ENCODE measurements at places on chromosomes 5 and 9.

GRCh38 chr5:96601200-96601599 is 61.0 kb upstream of the CAST start:
- DNase-seq: no peak

DNA sequence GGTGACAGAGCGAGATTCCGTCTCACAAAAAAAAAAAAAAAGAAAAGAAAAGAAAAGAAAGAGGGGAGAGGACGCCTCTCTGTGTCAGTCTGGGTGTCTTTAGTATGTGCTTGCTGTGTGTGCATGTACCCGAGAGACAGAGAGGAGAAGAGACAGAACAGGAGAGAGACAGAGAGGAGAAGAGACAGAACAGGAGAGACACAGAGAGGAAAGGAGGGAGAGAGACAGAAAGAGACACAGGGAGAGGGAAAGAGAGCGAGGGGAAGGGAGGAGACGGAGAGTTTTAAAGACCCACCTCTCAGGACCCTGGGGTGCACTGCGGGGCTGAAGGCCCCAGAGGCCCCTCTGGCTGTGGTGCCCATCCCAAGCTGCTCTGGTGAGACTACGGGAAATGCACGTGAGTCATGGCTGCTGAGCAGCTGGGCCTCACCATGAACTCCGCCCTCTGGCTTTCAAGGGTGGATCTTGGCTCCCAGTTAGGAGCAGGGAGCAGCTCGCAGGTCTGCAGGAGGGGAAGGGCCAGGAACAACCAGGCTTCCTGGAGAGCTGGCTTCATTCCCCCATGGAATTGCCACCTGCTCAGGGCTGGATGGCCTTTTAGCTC is 7.9 kb downstream of the SLC6A3 start:
- DNase-seq: peak; percentile 24

GRCh38 chr9:79334711-79335110 is 237.1 kb upstream of the TLE4 start:
- no peak for DNase-seq

DNA sequence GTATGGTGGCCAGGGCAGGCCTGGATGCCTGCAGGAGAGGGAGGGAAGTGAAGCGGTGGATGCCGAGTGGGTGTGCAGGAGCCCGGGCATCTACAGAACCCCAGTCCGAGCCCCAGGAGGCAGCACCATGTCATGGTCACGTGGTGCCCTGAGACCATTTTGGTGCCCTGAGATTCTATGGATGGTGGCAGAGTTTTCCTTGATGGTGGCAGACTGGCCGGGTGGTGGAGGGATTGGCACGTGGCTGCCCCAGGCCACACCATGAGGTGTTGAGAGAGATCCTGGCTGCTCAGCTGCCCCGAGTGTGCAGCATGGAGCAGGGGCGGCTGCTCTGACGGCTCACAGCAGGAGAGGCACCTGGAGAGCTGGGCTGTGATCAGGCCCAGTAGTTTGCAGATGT is 52.3 kb downstream of the SYK start:
- DNase-seq: no peak

GRCh38 chr5:143775258-143775657 is 36.7 kb upstream of the HMHB1 start:
- DNase-seq: no peak

DNA sequence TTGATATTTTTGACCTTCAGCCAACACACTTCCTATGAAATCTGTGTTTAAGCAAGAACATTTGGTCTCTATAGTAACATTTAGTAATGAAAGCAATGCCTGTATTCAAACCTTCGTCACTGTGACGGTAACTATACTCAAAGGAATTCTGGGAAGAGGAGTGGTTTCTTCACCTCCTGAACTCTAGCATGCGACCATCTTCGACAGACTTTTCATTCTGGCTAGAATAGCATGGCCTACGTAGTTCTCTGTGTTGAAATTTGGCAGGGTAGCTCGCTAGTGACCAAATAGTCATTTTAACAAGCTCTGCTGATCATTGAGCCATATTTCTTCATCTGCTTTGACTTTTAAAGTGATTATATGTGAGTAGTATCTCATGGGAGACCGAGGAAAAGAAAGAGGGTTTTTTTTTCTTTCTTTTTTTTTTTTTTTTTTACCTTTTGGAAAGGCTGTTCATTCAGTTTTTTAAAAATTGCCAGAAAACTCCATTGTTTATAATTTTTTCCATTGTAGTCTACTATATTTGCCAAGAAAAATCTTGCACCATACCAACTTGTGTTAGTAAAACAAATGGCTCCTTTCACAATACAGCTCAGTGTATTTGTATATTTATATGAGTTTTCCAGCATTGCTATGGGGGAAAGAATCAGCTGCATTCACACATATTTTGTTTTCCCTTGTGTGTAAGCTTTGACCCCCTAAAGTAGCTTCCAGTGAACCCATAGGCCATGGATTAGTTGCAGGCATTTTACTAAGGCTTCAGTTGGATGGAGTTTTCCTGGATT is 166.8 kb downstream of the NNT start:
- no peak for DNase-seq

DNA sequence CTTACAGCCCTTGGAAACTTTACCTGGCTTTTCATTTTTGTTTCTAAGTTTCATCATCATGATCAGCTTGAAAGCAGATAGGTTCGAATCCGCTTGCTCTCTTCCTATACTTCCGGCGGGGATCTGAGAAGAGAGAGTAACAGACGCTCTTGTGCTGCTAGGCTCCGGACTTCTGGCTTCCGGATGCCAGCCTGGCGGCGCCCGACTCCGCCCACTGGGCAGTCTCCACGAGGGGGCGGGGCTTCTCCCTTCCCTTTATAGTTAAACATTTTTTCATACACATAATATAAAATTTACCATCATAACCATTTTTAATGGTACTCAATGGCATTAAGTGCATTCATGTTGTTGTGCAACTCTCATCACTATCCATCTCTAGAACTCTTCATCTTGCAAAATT is 49.5 kb upstream of the ELOVL7 start:
- no peak for DNase-seq

DNA sequence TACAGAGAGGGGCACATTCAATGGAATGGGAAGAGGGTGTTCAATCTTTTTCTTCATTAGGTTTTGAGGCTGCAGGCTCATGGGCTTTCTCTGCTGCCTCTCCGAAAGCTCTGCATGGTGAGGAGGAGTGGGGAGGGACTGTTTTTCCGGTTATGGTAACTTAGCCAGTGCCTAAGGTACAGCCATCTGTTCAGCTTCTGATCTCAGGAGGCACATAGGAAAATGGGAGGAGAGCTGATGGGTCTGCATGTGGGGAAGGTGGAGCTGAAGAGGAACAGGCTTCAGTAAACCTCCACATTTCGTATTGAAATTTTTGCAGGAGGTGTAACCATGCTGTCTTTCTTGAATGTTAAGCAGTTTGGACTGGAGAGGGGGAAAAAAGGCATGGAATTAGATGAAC is 1020.4 kb upstream of the WWC1 start:
- DNase-seq: no peak

DNA sequence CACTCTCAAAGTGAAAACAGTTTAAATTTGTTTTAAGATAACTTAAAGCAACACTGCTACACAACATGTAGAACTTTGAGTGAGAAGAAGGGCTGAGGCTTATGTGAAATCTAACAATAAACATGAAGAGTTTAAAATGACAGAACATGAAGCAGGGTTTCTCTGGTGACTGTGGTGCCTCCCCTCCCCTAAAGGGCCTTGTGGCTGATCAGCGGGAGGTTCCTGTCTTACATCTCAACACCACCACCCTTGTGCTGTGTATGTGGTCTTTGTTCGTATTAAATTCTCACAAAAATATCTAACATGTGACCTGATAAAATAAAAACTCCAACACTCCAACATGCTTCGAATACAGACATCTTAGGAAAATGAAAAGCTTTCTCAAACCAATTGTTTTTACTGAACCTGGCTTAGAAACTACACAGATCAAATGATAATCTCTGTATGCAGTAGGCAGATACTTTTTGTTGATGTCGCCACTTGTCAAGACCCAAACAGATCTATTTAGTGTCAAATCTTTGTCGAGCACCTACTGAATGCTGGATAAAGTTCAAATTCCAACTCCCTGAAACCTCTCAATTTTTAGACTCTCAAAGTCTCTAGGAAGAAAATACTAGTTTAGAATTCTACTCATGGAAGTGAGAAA is 9.9 kb upstream of the IQGAP2 start:
- DNase-seq: no peak

DNA sequence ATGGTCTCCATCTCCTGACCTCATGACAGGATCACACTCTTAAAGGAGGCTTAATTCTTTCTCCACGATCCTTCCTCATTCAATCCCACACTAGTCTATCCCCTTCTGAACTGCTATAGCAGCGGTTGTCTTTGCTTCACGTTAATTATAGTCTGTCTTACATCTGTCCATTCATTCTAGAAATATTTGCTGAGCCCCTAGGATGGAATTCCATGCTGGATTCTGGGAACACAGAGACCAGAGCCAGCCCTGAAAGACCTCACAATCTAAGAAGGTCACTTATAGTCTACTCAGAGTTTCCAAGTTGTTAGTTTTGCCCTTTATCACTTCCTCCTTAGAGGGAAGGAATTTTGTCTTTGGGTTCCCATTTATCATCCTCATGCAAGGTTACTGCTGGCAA is 193.5 kb downstream of the GAS1 start:
- DNase-seq: no peak

DNA sequence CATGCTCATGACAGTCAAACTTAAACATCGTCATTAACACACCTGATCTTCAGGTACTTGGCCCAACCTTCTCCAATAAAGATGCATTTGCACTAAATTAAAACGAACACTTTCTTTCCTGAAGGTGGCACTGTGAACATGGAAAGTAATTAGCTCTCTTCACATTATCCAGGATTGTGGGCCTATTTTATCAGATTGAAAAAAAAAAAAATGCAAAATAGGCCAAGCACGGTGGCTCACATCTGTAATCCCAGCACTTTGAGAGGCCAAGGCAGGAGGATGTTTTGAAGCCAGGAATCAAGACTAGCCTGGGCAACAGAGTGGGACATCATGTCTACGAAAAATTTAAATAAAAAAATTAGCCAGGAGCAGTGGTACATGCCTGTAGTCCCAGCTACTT is 14.4 kb upstream of the CDC20B start:
- no peak for DNase-seq

- no peak for DNase-seq
These were observed 12.5 kb downstream of the ARAP3 start for GRCh38 chr5:141669520-141669919.

GRCh38 chr9:21110708-21111576 is 30.7 kb downstream of the IFNW1 start:
- peak; percentile 70 for DNase-seq

- DNase-seq: no peak
These were observed 815 bp upstream of the URM1 start for GRCh38 chr9:128370367-128370751.

- DNase-seq: no peak
These were observed 49.9 kb upstream of the TTC23L start for GRCh38 chr5:34789021-34789531.

- no peak for DNase-seq
These were observed 548.6 kb upstream of the TLE4 start for GRCh38 chr9:79023134-79023580.

GRCh38 chr5:61020415-61020814 is 75.4 kb downstream of the NDUFAF2 start:
- DNase-seq: no peak

GRCh38 chr9:2023532-2023931 is 8.4 kb downstream of the SMARCA2 start:
- DNase-seq: no peak

DNA sequence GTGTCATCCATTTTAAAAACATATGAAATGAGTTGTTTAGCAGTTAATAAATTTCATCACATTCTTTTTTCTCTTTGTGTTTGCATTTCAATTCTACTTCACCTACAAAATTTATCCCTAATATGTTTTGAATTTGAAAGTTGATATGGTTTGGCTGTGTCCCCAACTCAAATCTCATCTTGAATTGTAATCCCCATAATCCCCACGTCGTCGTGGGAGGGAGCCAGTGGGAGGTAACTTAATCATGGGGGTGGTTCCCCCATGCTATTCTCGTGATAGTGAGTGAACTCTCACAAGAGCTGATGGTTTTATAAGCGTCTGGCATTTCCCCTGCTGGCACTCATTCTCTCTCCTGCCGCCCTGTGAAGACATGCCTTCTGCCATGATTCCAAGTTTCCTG is 200.1 kb downstream of the EPB41L4A start:
- no peak for DNase-seq

- no peak for DNase-seq
These were observed 151.6 kb upstream of the MEF2C start for GRCh38 chr5:89034588-89034987.

DNA sequence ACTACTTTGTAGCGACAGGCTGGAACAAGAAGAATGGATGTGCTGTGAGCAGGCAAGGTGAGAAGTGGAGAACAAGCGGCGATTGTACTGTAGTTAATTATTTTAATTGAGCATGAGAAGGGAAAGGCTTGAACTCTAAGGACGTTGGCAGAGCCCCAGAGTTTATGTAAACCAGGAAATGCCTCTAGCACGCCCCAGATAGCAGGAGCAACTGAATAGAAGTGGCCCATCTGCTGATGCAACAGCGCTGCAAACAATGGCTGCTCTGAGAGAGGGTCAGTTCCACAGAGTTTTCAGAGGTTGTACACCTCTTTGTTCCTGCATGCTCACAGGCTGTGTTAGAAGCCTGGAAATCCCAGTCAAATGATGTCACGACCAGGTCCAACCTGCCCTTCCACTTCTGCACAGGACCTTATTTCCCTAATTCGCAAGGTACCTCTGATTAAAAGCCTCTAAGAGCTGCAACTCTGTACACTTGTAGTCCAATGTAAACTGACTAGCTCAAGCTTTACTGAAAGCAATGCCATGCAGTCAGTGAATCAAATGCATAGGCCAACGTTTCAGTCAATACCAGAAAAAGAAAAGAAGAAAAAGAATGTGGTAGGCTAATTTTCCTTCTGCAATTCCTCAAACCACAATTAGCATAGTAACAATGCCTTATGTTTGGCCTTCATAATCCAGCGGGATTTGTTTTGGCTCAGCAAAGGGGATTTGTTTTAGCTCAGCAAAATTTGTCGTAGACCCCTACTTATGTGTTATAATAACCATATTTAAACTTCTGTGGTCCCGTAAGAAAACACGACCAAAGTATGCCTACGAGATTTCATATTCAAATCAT is 119.6 kb upstream of the RETREG1 start:
- no peak for DNase-seq

DNA sequence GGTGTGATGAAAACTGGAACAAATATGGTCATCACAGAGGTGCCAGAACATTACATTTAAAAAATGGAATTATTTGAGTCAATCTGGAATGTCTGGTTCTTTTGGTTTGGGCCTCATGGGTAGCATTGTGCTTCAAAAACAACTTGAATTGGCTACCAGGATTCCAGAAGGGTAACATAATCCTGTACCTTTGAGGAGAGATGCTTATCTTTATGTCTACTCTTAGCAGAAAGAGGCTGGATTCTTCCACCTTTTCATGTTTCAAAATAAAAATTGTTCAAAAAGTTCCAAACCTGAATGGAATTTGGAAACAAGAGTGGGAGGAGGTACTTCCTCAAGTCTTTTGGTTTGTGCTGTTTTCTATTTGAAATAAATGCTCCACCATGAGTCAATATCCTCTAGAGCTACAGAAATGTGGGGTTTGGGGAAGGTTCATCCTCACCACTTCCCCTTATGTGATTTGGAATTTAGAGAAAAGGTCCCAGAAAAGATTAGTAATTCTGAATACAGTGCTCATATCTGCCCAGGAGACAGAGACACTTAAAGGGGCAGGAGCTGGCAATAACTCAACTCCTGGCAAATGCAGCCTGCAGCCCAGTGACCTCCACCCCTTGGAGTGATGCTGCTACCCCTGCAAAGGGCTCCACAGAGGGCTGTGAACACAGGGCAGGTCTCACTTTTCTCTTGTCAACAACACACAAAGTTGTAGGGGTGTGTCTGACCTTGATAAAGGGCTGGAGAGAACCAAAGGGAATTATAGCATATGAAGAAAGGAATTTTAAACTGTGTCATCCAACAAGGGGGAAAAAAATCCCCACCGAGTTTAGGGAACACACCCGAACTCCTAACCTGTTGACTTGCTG is 272.8 kb downstream of the CWC27 start:
- no peak for DNase-seq

Data from HEK293T (cell line).